ENCODE measurements at places on chromosomes 16 and 17.

GRCh38 chr17:50638966-50639713 is 4.5 kb downstream of the ABCC3 start:
- peak; percentile 80 for DNase-seq

DNA sequence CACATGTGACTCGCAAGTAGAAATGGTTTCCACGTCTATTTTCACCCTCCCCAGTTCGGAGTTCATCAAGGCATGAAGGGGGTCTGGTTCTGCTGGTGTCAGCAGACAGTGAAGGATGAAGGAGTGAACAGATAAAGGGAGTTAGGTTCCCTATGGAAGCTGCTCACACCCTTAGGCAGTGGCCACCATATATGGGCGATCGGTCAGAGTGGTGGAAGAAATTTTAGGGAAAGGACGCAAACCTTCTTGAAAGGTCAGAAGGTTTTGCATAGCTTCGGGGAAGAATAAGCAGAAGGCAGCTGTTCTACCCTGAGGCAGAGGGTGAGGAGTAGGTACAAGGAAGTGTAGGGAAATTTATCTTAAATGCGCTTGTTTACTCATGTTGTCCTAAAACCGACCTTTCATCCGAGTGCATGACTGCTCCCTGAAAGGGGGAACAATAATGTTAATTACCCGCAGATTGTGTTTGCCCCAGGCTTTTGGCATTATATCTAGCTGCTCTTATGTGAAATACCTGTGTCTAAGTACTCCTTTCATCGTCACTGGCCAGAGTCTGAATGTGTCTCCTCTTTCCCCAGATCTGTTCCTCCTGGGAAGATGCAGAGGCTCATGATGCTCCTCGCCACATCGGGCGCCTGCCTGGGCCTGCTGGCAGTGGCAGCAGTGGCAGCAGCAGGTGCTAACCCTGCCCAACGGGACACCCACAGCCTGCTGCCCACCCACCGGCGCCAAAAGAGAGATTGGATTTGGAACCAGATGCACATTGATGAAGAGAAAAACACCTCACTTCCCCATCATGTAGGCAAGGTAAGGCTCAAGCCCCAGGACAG is 12.5 kb downstream of the CDH5 start:
- no peak for DNase-seq

DNA sequence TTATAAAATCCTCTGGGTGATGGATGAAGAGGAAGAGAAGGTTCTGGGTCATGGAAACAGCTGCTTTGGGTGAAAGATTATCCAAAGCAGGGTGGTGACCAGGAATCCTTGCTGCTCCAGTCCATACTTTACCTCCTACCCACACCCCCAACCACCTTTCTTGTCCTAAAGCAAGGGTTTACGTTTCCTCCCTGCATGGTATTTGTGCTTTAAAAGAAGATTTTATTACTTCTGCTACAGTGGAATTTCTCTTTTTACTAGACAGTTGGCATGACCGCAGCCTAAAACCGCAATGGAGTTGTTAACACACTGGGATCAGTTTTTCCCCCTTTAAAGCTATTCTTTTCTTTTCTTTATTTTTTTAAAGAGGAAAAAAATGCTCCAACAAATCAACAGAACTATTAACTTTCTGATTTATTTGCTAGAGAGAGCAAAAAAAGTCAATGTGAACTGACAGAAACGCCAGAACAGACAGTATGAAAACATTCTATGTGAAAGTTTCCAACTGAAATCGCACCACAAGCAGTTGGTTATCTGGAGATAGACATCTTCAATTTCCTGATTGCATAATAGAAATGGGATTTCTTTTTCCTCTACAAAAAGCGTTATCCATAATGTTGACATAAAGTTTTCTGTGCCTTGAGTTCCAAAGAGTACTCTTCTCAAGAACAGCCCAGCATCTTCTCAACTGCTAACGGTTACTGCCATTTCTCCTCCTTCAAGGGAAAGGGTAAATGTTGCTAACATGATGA is 236.0 kb downstream of the IRX3 start:
- DNase-seq = no peak

DNA sequence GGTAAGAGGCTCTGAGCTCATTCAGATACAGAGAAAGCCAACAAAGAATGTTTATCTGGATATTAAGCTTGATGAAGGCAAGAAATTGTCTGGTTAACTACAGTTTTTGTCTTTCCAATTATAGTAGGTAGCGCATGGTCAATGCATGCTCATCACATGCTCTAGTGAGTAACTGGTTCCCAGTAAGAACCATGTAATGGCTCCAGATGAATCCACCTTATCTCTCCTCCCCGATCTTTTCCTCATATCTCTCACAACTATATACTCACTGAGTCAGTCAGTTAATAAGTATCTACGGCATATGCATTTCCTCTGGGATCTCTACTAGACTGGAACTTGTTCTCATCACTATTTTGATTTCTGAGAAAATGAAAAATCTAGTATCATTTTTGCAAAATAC is 340.7 kb upstream of the DYNLRB2 start:
- DNase-seq = no peak

- DNase-seq = peak; percentile 79
Measured at GRCh38 chr17:78176548-78177025, 8.2 kb downstream of the SYNGR2 start.

DNA sequence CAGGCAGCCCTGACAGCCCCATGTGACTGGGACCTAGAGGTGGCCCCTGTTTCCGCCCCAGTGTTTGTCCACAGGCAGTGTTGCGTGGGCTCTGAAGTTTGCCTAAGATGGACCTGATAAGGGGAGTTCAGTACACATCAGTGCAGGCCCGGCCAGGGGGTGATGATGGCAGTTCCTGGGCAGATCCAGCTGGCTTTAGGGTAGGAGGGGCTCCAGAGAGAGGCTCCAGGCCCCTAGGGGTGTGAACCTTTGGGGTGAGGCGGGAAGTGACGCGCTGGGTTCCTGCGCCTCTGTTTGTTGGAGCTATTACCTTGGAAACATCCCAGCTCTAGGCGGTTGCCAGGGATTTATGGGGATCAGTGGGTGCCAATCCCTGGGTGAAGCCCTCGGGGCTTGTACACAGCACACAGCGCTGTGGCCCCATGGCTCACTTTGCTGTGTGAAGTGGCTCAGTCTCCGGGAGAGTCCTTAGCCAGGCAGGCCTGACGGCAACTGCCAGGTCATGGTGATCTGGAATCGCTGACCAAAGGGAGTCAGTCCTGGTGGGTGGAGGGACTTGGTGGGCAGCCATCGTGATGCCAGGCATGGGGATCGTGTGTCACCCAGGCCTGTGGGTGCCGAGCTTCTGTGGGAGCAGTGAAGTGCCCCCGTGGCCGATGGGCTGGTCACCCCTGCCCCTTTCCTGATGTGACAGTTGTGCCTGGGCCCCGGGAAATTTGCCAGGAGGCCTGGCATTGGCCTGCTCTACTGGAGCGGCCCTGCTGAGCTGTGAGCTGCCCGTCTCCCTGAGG is 146.1 kb downstream of the SEC14L1 start:
- peak; percentile 71 for DNase-seq
